ENCODE measurements at places on chromosomes 7 and 10. TPM values are rescaled to one million over a fixed set of nuclear protein-coding genes. Genes with fewer than 3 reads are reported as not detected.

TRIM50 gene
- 0.30 TPM for total RNA-seq

- no peak for DNase-seq
These were observed 26.2 kb upstream of the SLF2 start for GRCh38 chr10:100886521-100886920.

GRCh38 chr7:88401009-88401623 is 94.4 kb upstream of the STEAP4 start:
- no peak for DNase-seq

DNA sequence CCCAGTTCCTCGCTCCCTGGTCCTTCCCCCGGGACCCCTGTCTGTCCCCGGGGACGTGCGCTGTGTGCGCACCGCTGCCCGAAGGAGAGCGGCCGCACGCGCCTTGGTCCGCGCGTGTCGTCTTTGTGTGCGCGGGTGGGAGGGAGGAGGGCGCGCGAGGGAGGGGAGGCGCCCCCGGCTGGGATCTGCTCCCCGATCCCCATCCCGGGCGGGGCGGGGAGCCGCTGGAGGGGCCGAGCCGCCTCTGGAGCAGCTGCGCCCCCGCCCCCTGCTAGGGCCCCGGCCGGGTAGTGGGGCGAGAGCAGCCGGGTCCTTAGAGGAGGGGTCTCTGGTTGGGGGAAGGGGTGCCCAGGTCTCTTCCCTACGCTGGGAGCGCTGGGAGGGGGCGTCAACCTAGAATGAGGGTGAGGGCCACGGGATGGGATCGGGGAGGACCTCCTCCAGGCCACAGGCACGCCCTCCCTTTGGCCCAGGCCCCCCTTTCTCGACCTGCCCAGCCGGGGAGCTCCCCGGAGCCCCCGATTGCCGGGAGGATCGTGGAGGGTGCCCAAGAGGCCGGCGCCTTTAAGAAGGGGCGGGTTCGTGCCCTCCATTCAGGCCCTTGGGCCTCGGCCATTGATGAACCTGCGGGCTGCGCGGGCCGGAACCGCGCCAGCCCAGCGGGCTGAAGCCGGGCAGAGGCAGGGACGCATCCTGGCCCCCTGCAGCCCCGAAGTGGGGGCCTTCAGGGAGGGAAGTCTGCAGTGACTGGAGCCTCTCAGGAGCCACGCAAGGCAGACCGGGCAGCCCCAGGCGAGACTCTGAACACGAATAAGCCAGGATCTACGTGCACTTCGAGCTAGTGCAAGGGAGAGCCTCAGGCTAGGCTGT is 678 bp downstream of the SH2B2 start:
- DNase-seq, result peak; percentile 57

- no peak for DNase-seq
These were observed 18.4 kb downstream of the C7orf57 start for GRCh38 chr7:48053736-48054135.

GRCh38 chr10:43202657-43203447 is 64.0 kb downstream of the RASGEF1A start:
- DNase-seq, result peak; percentile 54

GRCh38 chr7:38291650-38292049 is 18.2 kb upstream of the TARP start:
- no peak for DNase-seq

UMAD1 gene
- total RNA-seq, result 14.4 TPM

DNA sequence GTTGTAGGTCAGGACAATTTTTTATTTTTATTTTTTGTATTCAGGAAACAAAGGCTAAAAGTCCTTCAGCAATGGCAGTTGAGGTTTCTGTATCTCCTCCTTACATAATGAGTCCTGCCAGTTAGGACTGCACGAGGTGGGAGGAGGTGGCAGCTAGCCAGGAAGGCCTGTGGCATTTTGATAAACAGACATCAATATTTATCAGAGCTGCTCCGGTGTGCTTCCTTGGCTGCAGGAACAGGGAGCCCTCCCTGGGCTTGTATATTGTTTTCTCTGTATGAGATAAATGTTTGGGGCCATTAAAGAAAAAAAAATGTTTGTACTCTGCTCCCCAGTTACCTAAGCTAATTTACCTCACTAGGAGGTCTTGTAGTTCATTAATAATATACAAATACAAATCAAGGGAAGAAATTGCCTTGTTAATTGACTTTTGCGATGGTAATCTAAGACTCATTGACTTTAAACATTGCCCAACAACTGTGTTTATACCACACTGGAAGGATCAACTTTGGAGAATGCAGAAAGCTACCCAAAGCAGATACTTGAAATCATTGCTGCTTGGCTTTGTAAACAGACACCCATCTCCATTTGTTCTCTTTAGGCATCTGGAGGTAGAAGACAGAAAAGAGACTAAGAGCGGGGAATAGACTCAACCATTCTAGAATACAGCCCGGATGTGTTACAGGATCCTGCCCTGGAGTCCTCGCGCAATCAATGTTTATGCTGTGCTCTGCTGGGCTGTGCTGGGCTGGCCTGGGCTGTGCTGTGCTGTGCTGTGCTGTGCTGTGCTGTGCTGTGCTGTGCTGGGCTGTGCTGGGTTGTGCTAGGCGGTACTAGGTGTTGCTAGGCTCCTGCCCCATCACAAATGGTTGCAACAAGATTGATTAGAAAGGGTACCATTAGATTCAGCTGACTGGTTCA is 36.5 kb upstream of the PDZD8 start:
- DNase-seq, result no peak

DNA sequence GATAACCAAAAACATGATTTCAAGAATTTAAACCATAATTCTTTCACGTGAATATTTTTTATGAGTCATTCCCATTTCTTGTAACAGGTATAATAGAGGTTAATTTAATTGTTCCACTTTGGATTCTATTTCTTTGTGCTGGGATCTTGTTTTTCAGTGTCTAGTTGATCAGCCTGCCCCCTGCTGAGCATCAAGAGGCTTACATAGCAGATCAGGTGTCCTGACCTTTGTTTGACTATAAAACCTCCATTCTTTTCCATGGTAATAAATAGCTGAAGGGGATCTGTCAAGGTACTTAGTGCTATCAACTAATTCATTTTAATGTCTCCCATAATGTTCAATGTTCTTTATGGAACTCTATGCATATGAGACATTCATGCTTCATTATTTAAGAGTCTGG is 4.9 kb downstream of the COL17A1 start:
- no peak for DNase-seq

GRCh38 chr10:22294694-22295093 is 21.5 kb upstream of the COMMD3 start:
- no peak for DNase-seq

MYL10 gene
- not detected for total RNA-seq

- DNase-seq, result no peak
These were observed 43.9 kb downstream of the DPYSL4 start for GRCh38 chr10:132230557-132231210.

TEX36 gene
- not detected for total RNA-seq

DNA sequence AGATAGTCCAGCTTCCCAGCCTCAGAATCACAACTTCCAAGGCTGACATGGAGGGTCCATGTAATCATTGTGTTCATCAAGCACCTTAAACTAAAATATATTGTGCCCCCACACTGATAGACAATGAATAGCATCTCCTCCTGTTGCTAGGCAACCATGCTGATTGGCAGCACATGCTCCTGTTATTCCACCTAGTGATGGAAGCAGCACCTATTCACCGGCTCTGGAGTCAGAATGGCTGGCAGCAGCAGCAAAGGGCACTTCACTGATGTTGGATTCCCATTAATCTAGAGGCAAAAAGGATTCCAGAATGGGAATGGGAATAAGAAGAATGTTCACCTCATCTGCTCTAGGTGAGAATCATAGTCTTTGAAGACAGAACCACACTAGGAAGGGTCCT is 55.0 kb downstream of the RELN start:
- no peak for DNase-seq
